ENCODE measurements at places on chromosomes 11 and 22. TPM values are rescaled to one million over a fixed set of nuclear protein-coding genes. Genes with fewer than 3 reads are reported as not detected.

GPHA2 gene
- not detected for total RNA-seq

SFI1 gene
- total RNA-seq: 21.6 TPM

OOSP4B gene
- total RNA-seq: not detected

CASP1 gene
- 5.7 TPM for total RNA-seq

C11orf42 gene
- total RNA-seq: not detected

RIMBP3B gene
- not detected for total RNA-seq

IGSF9B gene
- not detected for total RNA-seq

AGBL2 gene
- total RNA-seq: 0.63 TPM

PATE2 gene
- not detected for total RNA-seq

C11orf21 gene
- not detected for total RNA-seq

OR4D5 gene
- total RNA-seq: not detected

HYLS1 gene
- total RNA-seq: 6.2 TPM
